ENCODE measurements at places on chromosomes 12 and 14.

DNA sequence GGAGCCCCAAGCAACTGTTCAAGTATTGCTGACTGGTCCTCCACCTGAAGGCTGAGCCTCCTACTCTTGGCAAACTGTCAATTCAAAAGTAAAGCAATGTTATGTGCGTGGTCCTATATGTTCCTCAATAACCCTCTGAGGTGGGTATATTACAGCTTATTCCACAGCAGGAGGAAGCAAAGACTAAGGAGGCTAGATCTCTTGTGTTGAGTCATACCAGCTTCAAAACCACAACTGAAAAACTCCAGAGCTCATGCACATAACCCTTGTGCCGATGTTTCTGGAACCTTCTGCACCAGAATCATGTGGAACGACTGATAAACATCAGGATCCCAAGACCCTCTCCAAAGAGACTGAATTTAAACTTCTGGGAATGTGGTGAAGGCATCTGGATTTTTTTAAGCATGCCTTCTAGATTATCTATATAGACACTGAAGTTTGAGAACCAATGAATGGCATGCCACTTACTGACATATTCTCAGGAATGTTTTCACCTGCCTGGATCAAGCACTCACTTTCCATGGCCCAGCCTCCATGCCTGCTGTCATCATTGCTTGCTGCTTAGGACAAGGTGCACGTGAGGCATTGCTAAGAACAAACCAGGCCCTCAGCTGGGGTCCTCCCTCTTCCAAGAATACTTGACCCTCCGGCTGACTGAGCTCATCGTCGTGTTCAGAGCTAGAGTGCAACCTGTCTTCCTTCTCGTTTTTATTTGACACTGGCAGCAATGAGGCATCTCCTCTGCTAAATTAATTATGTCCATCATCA is 194.7 kb downstream of the BCL11B start:
- DNase-seq = no peak

- no peak for DNase-seq
Measured at GRCh38 chr12:2386566-2386965, 333.8 kb downstream of the CACNA1C start.

DNA sequence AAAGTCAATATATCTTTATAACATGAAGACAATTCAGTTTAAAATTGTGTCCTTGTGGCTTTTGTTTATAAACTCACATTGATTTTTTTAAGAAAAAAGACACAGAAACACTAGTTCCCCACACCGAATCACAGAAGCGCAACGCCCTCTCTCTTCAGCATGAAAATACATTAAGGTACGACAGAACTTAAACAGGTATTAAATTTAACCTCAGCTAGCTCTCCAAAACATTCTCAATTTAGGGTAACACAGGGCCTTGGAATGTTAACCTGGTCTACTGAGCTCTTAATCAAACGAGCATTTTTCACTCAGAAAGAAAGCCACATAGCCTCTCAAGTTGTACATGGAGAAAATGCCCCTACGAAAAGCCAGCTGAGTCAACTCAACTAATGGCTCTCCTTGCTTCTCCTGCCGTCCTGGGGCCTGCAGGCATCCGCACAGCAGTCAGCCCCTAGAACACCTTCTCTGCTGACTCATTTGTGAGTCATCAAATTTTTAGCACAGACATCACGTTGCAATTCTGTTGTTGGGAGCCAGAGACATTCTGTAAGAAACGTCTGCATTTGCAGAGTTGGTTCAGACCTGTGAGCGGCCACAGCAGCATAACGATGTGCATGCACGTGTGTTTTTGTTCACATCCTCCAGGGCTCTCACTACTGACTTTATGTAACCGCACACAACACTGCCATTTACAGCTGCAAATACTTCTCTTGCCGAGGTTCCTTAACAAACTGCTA is 141.6 kb downstream of the ITPR2 start:
- DNase-seq = no peak

DNA sequence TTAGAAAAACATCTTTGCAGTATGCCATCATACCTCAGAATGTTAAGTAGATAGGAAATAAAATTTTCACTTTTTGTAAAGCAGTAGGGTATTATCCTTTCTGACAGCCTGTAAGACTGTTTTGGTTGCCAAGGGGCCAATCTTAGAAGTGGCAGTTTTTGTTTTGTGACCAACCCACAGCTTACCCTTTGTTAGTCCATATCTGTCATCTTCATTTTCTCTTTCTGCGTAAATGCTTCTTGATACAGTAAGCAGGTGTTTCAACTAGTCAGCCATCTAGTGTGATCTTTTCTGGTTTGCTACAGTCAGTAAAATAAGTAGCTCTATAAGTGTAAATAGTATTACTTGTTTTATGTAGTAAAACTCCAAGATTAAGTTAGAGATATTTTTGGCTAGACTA is 8.8 kb downstream of the PPM1A start:
- DNase-seq = no peak

- no peak for DNase-seq
Measured at GRCh38 chr14:94839348-94839747, 69.4 kb upstream of the GSC start.

DNA sequence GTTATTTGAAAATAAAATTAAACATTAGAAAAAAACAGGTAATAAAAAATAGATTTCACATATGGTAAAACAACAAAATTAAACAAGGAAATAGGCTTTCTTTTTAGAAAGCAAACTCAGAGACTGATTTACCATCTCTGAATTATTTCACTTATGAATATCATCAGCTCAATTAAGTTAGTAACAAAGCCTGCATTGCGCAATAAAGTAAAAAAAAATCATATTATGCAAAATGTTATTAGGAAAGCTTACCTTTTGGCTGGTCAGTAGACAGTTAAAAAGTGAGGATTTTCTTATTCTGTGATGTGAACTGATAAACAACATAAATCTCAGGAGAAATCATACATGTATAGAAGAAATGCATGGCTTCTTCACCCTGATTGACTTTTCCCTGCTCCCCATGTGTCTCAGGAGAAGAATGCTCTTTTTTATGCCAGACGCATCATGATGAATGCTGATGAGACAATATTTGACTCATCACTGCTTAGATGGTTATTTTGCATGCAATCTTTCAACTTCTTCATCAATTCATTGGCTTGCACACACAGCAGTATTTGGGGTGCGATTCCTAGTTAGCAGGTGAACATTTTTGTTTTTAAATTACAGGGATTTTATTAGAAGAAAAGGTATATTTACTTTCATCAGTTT is 124.5 kb upstream of the USP15 start:
- DNase-seq = no peak

- peak; percentile 33 for DNase-seq
Measured at GRCh38 chr14:68268197-68268596, 448.6 kb downstream of the RAD51B start.

DNA sequence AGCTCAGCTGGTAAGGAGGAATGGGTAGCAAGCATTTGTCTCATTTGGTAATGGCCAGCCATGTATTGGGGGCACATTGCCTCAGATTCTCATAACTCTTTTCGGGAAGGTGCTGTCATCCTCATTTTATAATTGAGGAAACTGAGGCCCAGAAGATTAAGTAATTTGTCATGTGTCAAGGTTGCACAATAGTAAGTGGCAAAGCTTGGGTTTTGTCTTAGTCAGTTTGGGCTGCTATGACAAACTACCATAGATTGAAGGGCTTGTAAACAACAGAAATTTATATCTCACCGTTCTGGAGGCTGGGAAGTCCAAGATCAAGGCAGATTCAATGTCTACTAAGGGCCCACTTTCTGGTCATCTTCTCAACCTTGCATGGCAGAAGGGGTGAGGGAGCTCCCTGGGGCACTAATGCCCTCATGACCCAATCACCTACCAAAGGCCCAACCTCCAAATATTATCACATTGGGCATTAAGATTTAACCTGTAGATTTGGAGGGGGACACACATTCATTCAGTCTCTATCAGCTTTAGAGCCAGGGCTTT is 99.6 kb downstream of the SRGAP1 start:
- DNase-seq = no peak

DNA sequence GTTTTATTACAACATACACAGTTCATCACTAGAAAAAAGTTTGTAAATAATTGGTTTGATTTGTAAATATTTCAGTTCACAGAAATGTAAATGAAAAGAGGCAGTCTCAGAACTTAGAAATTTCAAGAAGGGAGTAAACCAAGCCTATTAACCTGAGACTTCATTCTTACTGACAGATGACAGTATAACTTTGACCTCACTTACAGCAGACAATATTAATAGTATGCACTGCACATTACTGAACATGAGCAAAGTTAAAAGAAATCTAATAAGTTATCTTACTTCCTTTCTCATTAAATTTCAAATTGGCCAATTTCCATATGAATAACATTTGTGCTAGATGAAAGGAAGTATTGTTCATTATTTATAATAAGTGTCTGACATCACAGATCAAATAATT is 235.8 kb downstream of the SLC6A15 start:
- DNase-seq = no peak

DNA sequence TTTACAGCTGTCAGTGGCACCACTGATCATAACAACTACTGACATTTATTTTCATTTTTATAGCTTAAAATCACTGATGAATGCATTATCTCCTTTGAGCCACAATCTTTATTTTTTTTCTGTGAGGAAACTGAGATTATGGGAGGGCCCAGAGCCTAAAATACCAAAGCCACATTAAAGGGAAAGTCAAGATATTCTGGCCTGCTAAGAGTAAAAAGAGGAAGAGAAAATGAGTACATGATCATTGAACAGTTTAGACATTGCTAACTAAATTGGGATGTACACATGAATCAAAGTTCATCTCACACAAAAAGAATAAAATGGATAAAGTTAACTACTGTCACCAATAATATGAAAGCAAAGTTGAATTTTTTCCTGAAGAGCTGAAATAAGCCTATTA is 170.5 kb upstream of the GARIN2 start:
- no peak for DNase-seq

GRCh38 chr14:51228890-51229289 is 11.2 kb upstream of the TMX1 start:
- DNase-seq = no peak

DNA sequence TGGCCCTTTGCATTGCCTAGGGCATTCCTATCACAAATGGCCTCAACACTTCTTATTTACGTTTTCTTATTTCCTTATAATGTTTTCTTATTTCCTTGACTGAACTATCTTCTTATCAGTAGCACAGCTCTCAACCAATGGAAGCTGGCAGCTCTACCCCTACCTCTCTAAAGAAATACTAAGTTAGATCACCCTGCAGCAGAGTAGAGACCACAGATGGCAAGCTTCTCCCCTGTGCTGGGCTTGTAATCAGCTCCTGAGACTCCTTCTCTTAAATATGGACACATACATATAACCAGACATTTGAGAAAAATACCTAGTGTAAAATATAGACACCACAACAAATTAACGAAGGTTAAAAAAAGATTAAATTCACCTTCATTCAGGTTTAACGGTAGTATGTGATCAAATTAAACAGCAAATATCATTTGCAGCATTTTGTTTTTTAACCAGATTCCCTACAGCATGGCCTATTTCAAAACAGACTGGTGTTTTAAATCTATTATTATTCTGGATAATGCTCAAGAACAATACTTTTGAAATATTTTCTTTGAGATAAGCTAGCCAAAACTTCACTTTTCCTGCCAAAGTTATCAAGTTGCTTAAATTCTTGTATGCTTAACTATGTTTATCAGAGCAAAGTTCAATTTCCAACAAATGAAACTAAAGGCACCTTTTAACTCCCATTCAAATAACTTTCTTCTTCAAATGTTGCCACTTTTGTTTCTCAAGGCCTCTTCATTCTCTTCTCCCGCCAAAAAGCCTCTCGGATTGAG is 54.3 kb downstream of the SLC41A2 start:
- DNase-seq = no peak

DNA sequence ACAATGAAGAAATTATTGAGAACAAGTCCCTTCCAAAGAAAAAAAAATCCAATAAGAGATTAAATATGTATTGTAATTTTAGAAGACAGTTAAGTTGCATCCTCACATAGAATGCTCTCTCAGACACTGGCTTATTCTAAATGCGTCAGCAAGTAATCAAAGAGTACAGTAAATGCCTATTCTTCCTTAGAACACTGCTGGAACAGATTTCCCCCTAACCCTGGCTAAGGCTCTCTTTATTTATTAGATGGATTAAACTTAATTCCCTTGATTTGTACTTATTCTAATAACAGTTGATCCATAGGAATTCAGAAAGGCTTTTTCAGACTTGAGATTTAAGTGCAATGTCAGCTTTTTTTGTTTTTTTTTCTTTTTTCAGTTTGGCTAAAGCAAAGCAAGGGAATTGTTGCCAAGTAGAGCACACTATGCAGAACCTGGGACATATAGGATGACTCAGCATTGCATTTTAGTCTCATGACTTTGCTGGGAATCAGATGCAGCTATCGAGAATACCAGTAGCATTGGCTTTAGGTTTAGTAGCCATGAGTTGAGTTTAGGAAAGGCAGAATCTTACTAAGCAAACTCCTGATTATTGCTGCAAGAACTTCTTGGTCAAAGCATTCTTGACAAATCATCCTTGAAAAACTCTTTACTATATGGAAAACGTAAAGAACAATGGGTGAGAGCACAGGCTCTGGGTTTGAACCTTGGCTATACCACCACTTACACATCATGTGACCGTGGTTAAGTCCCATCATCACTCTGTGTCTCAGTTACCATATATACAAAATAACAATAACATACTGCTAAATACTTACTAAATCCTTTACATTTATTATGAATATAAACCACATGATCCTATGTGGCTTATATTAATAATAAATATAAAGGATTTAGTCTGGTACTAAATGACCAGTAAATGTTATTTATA is 26.7 kb downstream of the MED21 start:
- no peak for DNase-seq

GRCh38 chr12:24945845-24946244 is 3.1 kb downstream of the BCAT1 start:
- no peak for DNase-seq

GRCh38 chr14:76814726-76815645 is 2.3 kb upstream of the ANGEL1 start:
- DNase-seq = no peak

- DNase-seq = no peak
Measured at GRCh38 chr12:42582050-42582449, 7.5 kb downstream of the PRICKLE1 start.

- DNase-seq = no peak
Measured at GRCh38 chr12:25689996-25690501, 137.0 kb upstream of the LMNTD1 start.

DNA sequence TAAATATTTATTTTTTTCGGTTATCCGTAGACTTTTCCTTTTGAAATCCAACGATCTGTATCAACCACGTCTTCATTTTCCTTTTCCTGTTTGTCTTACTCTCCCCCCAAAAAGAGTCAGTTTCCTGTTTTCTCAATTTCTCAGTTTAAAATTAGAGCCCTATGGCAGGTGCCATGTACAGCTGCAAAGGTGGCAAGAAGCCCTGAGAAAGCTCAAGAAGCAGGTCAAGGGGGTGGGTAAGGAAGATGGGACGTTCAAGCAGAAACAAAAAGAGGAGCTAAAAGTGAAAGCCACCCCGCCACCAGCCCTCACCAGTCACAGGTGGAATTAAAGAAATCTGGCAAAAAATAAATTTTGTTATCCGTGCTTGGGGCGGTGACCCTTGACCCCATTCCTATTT is 26.7 kb downstream of the SLC35E3 start:
- no peak for DNase-seq
